ENCODE measurements at places on chromosomes 11 and 22.

GRCh38 chr11:69721106-69721505 lies 17.3 kb upstream of the FGF19 start:
- DNase-seq: no peak

- DNase-seq: no peak
These were observed 2.5 kb downstream of the KCNJ11 start for GRCh38 chr11:17385926-17386325.

- DNase-seq: no peak
These were observed 20.2 kb upstream of the LRRC32 start for GRCh38 chr11:76690736-76691135.

DNA sequence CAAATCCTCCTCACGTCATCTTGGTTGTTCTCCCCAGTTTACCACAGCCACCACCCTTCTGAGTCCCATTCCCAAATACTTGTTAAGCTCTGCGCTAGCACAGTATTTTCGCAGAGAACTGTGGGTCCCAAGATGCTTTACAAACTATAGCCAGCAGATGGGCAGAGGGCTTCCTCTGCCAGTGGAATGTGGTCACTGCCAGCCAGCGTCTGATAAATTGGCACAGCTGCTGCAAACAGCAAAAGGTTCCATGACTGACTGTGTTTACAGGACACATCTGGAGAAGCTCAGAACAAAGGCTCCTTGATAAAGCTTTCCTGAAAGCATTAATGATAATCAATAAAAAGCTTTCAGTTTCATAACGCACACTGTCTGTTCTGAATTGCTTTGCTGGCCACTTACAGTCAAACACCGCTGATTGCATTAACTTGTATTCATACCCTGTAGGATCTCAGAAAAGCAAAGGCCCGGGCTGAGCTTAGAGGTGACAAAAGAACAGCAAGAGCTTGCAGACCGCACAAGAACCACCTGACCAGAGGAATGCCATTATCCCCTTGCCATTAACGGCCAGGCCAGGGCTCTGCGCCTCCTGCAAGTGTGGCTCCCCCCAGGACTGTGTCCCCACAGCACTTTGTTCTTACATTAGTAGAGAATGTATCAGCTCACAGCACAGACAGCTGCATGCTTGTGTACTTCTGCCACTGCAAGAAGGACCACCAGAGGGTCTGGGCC lies 120.6 kb downstream of the MICAL3 start:
- no peak for DNase-seq

DNA sequence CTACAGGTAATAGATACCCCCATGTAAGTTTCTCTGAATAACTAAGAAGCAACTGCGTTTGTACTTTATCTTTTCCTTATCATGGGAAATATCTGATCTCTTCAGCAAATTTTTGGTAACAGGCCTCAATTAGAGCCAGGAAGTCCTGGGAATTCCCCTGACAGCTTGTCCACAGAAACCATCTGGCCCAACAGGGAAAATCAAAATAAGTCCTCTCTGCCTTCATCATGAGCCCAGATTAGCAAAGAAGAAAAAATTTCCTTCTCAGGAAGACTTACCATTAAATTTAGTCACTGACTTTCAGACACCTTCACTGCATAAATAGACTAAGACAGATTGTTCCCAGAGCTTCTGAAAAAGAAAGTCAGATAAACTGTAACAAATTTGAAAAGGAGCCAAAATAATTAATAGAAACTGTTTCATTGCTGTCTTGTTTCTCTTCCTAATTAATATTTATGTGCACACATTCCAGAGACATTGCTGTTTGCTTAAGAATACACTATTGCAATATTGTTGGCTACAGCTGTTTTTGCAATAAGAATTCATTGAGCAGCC lies 278.1 kb upstream of the FAT3 start:
- no peak for DNase-seq

DNA sequence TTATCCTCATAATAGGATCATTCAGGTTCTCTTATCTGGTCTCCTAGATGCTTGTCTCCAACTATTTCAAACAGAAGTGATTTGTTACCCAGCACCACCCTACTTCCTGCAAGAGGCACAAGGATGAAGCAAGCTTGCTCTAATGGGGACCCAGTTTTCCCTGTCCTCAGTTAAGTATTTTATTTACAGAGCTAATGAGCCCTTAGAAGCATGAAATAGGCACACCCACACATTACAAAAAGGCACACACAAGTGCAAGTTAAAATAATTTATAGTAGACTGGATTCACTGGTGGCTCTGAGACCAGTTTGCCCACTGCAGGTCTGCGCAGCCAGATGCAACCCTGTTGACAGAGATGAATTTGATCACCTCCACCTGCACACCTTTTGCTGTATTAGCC lies 167.5 kb downstream of the KIRREL3 start:
- DNase-seq: no peak

GRCh38 chr11:94604482-94604881 lies 37.3 kb downstream of the PIWIL4 start:
- no peak for DNase-seq

DNA sequence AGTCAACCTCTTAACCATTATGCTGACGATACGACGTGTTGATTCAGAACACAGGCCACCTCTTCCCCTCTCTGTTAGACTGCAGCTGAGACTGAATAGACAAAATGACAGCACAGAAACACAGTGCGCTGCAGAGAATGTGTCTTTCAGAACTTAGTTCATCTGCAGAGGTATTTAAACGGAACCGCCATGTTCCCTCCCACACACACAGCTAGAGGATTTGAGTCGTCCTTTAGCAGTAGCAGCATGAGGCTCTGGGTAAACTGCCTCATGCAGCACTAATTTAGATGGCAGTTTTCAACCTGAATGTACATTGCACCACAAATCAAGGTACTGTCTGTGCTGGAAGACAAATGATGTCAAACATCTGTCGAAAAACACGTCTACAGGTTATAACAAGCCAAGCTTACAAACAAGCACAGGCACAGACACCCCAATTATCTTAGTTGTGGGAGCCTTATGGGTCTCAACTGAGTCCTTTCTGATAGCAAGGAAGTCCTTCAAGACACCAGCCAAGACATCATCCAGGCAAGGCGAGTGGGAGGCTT lies 76.6 kb upstream of the LRRC4C start:
- no peak for DNase-seq

Measured in activated CD4-positive, alpha-beta T cell treated with anti-CD3 and anti-CD28 coated beads for 24 hours (primary cell).